ENCODE measurements at places on chromosomes 5 and 9. TPM values are rescaled to one million over a fixed set of nuclear protein-coding genes. Genes with fewer than 3 reads are reported as not detected.

DNA sequence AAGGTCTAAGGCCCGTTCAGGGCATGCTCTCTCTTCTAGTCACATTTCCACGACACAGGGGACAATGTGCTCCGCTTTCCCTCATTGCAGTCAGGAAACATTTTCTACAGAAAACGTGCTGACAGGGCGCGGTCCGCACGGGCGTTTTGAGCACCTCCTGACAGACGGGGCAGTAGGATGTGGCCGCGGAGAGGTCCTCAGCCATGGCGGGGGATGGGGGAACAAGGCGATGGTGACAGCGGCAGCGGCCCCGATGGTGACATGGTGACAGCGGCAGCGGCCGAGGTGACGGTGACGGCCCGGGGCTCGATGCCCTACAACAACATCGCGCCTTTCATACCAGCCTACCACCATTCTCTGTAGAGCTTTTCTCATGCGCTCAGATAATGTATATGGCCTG, 4.1 kb downstream of the PLPP1 start:
- no peak for DNase-seq

The PDLIM4 gene
- polyA plus RNA-seq, result 15.5 TPM

The WNT8A gene
- 0.12 TPM for polyA plus RNA-seq

- DNase-seq, result no peak
Measured at GRCh38 chr9:114937516-114937915, 7.1 kb upstream of the TNFSF8 start.

All from renal pelvis (tissue), 12 donors.